AG09309 (cell line): ENCODE measurements at places on chromosomes 7 and 10.

DNA sequence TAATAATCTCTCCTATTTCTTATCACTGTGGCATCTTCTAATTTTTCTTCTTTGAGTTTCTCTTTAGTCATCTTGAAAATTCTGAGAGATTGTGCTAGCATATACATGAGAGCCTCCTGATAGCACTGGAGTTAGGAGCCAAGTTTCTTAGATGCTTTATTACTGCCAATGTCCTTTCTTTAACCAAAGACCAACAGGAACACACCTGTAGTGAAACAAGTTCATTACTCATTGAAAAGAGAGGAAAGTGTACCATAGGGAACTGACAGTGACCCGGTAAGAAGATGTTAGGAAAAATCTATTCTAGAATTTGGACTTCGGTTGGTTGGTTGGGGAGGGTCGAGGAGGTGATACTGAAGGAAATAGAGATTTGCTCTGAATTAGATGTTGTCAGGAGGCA is 27.1 kb upstream of the CD36 start:
- no peak for DNase-seq

GRCh38 chr10:11610166-11610825 is 1.2 kb downstream of the USP6NL start:
- DNase-seq, result no peak

GRCh38 chr7:129616530-129616929 is 5.0 kb downstream of the NRF1 start:
- no peak for DNase-seq

GRCh38 chr10:23038172-23038571 is 57.2 kb upstream of the MSRB2 start:
- DNase-seq, result no peak
